Cerebellar cortex (tissue), 1 donor: ENCODE measurements at places on chromosomes 3 and 15.

GRCh38 chr15:57216288-57216687 lies 160.0 kb upstream of the CGNL1 start:
- no peak for DNase-seq

GRCh38 chr3:133966954-133967353 lies 62.8 kb downstream of the SLCO2A1 start:
- DNase-seq = no peak

DNA sequence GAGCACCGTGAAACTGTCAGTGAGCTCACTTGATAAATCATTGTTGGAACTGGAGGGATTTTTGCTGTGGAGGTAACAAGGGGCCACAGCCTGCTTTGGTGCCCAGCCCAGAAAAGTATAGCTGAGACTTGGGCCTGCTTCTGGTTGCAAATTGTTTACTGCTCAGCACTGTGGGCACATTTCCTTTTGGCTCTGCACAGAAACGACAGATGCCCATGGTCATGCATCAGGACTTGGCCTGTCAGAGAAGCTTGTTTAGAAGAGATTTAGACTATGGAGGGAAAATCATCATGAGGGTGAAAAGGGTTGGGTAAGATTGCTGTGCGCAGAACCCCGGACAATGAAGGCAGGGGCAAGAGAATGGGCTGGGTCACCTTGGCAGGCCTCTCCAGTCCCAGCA lies 286.1 kb upstream of the CTNNB1 start:
- peak; percentile 86 for DNase-seq

- no peak for DNase-seq
These were observed 30.2 kb upstream of the MORF4L1 start for GRCh38 chr15:78842519-78842918.

GRCh38 chr15:72304596-72304995 lies 15.4 kb downstream of the CELF6 start:
- DNase-seq = no peak

- no peak for DNase-seq
These were observed 82.0 kb downstream of the MBNL1 start for GRCh38 chr3:152350776-152351175.

GRCh38 chr3:119351581-119351980 lies 57.4 kb downstream of the ARHGAP31 start:
- no peak for DNase-seq

GRCh38 chr3:176787506-176787905 lies 409.8 kb downstream of the TBL1XR1 start:
- no peak for DNase-seq

GRCh38 chr15:26395624-26396023 lies 377.2 kb downstream of the GABRB3 start:
- DNase-seq = no peak

DNA sequence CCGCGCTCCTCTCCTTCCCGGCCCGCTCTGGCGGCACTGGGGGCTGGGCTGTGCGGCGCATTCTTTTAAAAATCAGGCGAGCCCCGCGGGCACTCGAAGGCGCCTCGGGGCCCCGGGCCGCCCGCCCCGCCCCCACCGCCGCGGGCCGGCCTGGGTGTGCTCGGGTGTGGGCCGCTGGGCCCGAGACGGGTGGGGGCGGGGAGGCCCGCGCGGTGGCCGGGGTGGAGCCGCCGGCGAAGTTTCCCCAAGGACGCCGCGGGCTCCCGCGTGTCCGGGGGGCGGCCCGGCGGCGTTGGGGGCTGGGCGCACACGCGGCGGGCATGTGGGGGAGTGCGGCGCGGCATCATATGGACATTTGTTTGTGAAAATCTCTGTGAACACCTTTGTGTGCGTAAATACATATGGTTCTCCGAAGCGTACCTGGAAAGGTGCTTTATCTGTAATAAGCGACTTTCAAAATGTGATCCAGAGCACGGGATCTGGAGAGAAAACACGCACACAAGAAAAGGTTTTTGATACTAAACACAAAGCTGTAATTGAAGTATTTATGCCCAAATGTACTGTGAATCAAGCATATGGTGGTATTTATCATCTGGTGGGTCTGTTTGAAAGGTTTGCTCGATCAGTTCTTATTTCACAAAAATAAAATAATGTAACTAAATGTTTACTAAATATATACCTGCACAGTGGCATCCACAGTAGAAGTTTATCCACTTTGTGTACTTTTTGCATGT lies 612 bp upstream of the TBL1XR1 start:
- DNase-seq = peak; percentile 57

GRCh38 chr3:11461226-11461625 lies 182.5 kb downstream of the VGLL4 start:
- no peak for DNase-seq

GRCh38 chr3:10440684-10441083 lies 64.7 kb downstream of the ATP2B2 start:
- no peak for DNase-seq

GRCh38 chr15:25897658-25898057 lies 34.5 kb upstream of the ATP10A start:
- no peak for DNase-seq

DNA sequence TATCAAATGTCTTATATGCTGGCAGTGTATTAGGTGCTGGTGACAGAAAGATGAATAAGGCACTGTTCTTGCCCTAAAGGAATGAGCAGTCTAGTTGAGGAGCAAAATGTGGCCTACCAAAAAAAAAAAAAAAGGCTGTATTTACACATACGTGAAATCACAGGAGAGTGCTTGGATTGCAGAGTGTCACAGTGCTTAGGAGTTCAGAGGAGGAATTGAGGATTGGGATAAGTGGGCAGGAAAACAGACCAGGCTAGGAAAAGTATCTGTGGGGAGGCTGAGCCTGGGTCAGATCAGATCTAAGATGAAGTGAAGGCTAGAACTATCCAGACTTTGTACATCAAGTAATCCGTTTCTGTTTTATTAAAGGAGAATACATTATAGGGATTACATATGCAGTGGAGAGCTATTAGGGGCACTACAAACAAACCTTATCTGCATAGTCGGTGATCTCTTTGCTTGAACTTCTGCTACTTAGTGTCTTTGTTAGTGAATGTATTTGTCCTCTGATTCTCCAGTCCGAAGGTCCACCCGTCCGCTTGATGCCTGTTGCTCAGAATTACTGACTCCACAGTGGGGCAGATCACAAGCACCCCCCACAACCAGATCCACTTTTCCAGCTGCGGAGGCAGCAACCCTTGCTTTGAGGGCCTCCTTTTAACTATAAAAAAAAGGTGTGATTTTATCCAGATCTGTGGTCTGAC lies 80.0 kb downstream of the FNDC3B start:
- DNase-seq = no peak

DNA sequence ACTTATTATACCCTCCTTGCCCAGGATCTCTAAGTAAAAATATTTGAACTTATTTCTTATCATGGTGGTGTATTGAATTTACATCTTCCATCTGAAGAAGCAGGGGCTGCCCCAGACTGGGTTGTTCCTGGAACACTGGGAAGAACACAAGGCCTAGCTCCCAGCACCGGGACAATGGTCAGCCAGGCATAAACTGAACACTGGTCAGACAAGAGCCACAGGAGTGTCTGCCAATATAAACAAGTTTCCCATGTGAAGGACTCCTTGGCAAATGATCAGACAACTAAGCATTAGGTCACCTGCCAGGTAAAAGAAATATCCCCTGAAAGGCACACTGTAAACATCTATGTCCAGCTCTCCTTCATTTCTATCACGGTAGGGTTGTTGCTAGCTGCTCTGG lies 172.4 kb downstream of the ATP8B4 start:
- DNase-seq = no peak
